ENCODE measurements at places on chromosomes 13 and 19.

DNA sequence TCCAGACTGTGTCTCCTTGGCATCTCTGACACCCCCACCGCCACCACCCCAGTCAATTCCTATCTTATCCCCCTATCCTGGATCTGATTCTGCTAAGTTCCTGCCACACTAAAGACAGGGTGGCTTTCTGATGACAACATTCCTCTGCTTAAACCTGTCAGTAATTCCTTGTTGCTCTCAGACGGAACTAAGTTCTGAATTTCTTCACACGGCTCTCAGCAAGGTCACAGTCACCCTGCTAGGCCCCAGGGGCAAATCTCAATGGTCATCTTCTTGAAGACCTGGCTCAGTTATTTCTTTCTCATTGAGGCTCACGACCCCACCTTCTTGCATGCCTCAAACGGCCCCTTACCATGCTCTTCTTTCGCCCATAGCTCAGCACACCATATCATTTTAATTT, 7.6 kb downstream of the ALOX5AP start:
- no peak for DNase-seq

- peak; percentile 81 for DNase-seq
These were observed 16.1 kb upstream of the IRGC start for GRCh38 chr19:43699506-43700394.

GRCh38 chr13:68275758-68276157, 1045.6 kb upstream of the PCDH9 start:
- DNase-seq: no peak

GRCh38 chr13:109406376-109406992, 379.9 kb downstream of the IRS2 start:
- DNase-seq: peak; percentile 12

- no peak for DNase-seq
These were observed 12.1 kb upstream of the MYCBP2 start for GRCh38 chr13:77338961-77339401.

DNA sequence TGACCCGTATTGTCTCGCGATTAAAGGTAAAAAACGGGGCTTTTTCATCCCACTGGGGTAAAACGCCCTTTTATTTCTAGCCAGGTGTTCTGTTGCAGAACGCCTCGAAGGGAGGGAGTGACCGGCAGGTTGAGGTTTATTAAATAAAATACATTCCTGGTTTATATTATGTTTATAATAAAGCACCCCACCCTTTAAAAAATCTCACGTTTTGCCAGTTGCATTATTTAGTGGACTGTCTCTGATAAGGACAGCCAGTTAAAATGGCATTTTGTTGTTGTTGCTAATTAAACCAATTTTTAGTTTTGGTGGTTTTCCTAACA, 25.1 kb upstream of the ZNF850 start:
- DNase-seq: no peak

GRCh38 chr19:50531171-50531612, 17.5 kb upstream of the ASPDH start:
- no peak for DNase-seq

DNA sequence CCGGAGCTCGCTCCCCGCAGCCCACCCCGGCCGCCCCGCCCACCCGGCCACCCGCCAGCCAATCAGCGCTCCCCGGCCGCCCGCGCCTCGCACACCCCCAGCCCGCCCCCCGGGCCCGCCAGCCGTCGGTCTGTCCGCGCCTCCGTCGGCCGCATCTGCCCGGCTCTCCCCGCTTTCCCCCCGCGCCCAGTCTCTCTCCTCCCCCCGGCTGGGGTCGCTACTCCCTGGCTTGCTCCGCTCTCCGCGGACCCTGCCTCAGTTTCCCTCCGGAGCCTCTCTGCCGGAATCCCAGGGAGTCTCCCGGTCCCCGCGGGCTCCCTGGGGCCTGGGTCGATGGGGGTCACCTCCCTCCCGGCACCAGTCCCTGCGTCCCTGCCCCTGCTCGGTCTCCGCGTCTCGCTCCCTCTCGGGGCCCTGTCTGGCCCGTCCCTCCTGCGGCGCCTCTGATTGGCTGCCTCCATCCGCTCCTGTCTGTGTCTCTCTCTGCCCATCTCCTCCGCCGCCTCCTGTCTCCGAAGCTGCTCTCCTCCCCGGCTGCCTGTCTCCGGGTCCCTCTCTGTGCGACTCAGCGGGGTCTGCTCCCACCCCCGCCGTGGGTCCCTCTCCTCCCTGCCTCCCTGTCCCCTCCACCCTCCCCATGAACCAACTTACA, 484 bp downstream of the IL11 start:
- peak; percentile 55 for DNase-seq

DNA sequence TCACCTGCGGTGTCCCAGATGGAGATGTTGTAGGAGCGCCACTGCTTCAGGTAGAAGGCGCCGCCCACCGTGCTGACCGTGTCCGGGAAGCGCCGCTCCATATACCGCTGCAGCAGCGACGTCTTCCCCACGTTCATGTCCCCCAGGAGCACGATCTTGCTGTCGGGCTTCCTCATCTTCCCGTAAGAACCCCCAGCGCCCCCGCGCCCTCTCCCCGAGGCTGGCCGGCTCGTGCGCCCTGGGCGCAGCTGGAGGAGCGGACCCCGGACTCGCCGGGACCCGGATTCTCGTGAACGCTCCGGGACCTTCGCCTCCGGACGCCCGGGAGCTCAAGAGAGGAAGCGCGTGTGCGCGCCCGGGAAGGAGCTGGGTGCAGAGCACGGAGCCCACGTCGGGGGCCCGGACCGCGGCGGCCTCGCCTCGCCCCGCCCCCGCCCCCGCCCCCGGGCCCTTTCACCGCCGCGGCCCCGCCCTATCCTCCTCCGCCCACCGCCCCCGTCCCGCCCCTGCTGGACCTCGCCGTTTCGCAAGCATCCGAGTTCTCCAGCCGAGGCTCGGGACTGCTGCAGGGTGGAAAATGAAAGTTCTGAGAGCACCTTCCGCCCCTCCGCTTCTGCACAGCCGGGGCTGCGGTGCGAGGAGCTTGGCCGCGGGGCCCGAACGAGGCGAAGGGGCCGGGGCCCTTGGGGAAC, at the start of gene RAB20:
Gene RAB20, minus strand, starts transcription at position 379 of the 692 bp plus-strand sequence. Its CDS starts 203 bp downstream, at position 176.
- peak; percentile 44 for DNase-seq

- no peak for DNase-seq
These were observed 36.7 kb upstream of the DGKH start for GRCh38 chr13:42011601-42012350.

DNA sequence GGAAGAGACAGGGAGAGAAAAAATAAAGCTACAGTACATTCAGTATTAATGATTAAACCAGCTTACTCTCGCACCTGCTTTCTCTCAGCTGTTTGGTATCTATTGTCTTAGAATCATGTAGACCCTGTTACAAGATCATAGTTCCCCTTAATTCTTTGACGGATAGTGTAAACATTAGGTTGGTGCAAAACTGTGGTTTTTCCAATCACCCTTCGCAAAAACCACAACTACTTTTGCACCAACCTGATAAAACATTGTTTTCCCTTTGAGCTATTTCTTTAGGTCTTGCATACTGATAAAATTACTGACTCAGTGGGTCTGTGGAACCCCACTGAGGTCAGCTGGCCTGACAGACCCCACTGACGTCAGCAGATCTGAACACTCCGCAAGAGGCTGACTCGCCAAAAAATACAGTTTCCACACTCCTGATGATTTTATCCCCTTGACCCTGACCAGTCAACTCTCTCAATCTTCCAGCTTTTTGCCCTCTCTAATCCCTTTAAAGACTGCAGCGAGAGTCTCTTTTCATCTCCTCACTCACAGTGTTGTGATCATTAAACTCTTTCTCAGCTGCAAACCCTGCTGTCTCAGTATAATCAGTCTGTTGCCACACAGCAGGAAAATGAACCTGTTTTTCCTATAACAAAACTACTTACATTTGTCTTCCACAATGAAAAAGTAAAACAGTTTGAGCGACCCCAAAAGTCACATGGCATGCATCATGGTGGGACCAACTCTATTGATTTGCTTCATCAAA, 123.9 kb downstream of the SLITRK6 start:
- peak; percentile 85 for DNase-seq

DNA sequence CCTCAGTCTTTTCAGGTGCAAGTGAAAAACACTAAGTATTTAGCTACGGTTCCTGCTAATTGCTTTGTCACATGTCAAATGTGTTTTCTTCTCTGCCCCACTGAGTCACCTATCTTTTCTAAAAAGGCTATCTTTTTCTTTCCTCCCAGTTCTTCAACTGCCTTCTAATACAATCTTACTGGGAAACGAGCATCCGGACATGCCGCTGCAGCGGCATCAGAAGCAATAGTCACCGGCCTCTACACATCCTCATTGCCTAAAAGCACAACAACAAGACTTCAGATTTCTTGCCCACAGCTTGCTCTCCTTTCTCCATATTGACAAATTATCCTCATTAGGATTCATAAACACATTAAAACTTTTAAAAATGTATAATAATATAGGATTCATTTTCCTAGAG, 1.2 kb downstream of the PCDH9 start:
- no peak for DNase-seq

GRCh38 chr19:51926426-51926783, 867 bp upstream of the ZNF613 start:
- no peak for DNase-seq

GRCh38 chr19:18119013-18119716, 21.6 kb downstream of the MAST3 start:
- DNase-seq: no peak

GRCh38 chr19:7349231-7349591, 474 bp downstream of the ARHGEF18 start:
- no peak for DNase-seq

DNA sequence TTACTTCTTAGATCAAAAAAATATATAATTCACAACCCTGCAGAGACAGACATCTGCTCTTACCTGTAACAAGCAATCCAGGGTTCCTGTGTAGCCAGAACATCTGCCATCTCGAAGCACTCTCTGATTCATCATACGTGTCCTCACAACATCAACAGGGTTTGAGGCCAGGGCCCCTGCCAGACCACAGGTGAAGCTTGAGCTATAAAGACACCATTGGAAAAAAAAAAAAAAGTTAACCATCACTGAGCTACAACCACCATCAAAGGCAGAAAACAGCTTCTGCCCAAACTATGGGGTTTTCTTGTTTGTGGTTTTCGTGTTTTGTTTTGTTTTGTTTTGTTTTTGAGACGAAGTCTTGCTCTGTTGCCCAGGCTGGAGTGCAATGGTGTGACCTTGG, 19.3 kb downstream of the SLC25A30 start:
- DNase-seq: no peak

GRCh38 chr19:17184371-17184841, 30.8 kb upstream of the USE1 start:
- no peak for DNase-seq

DNA sequence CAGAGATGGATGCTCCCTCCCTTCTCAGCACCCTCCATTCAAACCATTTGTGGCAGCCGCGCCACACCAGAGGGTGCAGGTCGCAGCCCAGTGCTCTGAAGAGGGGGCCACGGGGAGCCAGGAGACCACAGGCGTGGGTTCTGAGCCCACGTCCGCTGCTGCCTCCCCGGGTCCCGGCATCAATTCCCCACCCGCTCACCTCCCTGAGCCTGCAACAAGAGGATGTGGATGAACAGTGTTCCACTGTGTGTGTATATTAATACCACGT, 120.1 kb upstream of the VSTM2B start:
- DNase-seq: no peak

- DNase-seq: no peak
These were observed 3.0 kb downstream of the PCID2 start for GRCh38 chr13:113205428-113205931.

DNA sequence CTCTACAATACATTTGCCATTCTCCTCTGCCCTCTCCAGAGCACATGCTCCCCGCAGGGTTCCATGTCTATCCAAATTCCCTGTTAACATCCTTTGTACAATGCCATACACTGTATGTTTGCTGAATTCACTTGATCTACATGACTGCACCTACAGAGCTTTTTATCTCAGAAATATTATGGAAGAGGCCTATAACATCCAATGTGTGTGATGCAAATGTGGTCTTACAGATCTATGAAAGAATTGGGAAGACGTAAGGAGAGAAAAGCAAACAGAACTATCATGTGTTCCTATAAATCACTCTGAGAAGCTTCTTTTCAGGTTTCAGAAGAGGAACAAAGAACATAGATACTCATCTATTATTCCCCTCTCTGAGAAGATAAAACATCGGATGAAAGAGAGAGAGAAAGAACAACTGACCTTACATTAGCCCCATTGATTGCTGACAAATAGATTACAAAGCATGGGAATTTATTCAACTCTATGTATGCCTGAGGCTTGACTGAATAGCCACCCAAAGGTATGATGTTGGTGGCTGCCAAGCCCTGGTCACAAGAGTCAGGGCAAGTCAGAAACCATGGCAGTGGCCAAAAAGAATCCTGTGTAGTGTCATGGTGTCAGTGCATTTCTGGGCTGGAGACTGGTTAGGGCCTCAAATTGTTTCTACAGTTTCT, 425.2 kb downstream of the FOXO1 start:
- DNase-seq: no peak

DNA sequence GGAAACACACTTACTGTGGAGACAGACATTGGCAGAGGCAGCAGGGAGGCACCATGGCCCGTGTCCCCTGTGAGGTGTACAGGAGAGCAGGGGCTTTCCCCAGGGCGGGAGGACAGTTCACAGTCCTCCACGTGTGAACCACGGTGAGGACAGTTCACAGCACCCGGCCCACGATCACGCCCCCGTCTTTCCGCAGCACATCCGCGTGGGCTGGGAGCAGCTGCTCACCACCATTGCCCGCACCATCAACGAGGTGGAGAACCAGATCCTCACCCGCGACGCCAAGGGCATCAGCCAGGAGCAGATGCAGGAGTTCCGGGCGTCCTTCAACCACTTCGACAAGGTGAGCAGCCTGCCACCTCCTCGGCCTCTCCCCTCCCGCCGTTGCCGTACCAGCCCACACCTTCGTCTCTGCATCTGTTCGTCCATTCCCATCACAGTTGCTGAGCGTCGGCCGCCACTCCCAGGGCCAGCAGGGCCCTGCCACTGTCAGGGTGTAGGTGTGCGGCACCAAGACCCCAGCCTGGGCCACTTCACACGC, 17.4 kb downstream of the CAPN12 start:
- no peak for DNase-seq

- no peak for DNase-seq
These were observed 71.9 kb downstream of the FLT1 start for GRCh38 chr13:28423010-28423409.

GRCh38 chr13:43838909-43839308, 40.6 kb downstream of the CCDC122 start:
- DNase-seq: no peak

DNA sequence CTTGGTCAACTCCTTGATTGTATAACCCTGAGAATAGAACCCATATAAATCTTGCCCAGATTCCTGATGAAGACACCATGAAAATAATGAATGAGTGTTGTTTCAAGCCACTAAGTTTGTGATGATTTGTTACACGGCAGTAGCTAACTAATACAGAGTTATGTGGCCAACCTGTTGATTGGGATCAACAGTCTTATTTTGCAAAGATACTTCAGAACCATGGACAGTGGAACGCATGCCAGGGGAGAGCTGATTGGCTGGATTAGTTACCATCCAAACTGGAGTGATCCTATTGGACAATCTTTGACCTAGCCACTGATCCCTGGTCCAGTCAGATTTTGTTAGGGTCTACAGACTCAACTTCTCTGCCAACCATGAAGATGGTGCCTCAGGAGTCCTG, 26.6 kb downstream of the CD70 start:
- DNase-seq: no peak

- DNase-seq: no peak
These were observed 20.6 kb upstream of the TNFSF11 start for GRCh38 chr13:42553098-42554046.

All from brain (organoid and tissue), 16 donors.